ENCODE measurements at places on chromosomes 4 and X.

- no peak for DNase-seq
Measured at GRCh38 chr4:4289055-4289454, 899 bp downstream of the LYAR start.

DNA sequence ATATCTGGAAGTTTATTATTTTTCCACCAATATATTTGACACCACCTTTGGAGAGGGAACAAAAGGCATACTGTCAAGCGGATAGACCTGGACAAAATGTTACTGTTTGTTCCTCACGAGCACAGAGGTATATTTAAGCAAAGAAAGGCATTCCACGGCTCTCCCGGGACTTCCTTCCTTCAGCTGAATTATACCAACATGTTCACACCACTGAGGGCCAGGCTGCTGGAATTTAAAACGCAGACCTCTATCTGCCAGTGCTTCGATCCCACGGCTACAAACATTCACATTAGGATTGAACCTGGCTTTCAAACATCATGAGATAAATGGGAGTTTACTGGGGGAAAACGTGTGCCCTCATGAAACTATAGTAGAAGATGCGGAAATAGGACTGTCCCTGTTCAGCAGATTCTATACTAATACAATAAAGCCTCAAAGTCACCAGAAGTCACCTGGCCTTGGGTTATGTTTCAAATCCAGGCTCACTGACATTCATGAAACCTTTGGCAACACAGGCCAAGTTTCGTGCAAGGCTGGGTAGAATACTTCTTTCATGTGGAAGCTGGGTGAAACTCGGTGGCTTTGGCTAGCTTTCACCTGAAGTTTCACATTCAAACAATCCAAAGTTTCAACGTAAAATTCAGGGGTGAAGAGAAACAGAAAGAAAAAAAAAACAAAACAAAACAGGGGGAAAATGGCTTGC lies 39.5 kb downstream of the SORBS2 start:
- no peak for DNase-seq

DNA sequence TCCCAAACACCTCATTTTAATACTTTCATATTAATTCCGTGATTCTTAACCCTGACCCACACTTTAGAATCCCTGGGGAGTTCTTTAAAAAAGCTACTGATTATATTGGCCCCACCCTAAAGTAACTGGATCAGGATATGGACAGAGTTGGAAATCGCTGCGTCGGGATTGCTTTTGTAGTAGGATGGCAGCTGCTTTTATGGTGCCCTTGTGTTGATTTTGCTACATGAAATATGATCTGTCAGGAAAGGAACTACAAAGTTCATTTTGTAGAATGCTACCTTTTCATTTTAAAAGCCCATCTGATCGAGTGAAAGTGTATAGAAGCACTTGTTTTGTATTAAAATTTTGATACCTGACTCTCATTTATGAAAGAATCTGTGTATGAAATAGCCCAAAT lies 43.6 kb downstream of the TMEM131L start:
- DNase-seq = no peak

- no peak for DNase-seq
Measured at GRCh38 chrX:78595901-78596502, 63.1 kb downstream of the RTL3 start.

GRCh38 chrX:101429934-101430333 lies 21.9 kb downstream of the HNRNPH2 start:
- no peak for DNase-seq

DNA sequence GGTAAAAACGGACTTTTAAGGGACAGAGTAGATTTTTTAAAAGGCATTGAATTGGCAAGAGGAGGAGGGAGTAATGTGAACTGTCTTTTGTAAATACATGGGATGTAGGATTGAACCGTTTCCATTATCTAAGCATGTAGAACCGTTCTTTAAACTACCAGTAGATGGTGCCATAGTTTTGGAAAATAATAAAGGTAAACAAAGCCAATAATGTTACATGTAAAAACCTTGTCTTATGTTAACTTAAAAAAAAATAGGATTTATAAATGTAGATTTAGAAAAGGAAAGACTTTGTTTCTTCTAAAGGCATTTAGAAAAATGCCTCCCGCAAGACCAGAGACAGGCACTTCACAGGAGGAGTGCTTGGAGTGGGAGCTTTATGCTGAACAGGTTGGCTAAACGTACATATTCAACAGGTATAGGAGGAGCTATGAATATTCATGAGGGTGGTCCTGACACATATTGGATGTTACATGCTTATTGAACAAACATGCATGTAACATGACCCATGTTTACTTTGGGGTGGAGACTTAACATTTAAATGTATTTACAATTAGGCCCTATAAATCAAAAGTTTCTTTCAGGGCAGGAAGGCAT lies 45.5 kb upstream of the FAM241A start:
- peak; percentile 50 for DNase-seq

- no peak for DNase-seq
Measured at GRCh38 chrX:56498756-56499155, 64.7 kb upstream of the UBQLN2 start.

- DNase-seq = no peak
Measured at GRCh38 chrX:15301924-15302323, 13.5 kb downstream of the ASB11 start.

DNA sequence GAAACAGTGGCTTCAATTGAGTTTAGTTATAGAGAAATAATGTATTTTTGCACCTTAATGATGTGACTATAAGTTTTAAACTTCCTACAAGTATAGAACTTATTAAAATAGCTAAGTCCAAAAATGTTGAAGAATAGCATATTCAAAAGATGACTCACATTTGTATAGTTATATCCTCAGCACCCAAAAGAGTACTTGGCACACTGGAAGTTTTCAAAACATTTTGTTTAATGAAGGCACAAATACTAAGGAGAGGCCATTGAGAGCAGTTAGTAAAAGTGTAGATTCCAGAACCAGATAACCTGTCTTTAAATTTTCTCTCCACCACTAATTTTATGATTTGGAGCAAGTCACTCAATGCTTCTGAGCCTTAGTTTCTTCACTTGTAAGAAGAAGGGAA lies 226.9 kb upstream of the MID1 start:
- DNase-seq = no peak

DNA sequence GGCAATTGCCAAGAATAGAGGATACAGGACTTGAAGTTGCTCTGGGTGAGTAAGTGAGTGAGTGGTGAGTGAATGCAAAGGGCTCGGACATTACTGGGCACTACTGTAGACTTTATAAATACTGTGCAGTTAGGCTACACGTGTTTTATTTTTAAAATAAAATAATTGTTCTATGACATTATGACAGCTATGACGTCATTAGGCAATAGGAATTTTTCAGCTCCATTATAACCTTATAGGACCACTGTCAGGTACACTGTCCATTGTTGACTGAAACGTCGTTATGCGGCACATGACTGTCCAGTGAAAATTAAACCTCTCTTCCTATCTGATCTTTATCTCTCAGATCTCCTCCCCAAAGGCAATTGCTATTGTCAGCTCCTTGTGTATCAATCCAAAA lies 5.1 kb upstream of the TASL start:
- no peak for DNase-seq

Data from NCI-H1092 treated with DMSO at 0.1 percent for 48 hours (cell line).